ENCODE measurements at places on chromosomes 7 and 10.

- peak; percentile 38 for DNase-seq
Measured at GRCh38 chr7:2520131-2520760, 672 bp downstream of the LFNG start.

DNA sequence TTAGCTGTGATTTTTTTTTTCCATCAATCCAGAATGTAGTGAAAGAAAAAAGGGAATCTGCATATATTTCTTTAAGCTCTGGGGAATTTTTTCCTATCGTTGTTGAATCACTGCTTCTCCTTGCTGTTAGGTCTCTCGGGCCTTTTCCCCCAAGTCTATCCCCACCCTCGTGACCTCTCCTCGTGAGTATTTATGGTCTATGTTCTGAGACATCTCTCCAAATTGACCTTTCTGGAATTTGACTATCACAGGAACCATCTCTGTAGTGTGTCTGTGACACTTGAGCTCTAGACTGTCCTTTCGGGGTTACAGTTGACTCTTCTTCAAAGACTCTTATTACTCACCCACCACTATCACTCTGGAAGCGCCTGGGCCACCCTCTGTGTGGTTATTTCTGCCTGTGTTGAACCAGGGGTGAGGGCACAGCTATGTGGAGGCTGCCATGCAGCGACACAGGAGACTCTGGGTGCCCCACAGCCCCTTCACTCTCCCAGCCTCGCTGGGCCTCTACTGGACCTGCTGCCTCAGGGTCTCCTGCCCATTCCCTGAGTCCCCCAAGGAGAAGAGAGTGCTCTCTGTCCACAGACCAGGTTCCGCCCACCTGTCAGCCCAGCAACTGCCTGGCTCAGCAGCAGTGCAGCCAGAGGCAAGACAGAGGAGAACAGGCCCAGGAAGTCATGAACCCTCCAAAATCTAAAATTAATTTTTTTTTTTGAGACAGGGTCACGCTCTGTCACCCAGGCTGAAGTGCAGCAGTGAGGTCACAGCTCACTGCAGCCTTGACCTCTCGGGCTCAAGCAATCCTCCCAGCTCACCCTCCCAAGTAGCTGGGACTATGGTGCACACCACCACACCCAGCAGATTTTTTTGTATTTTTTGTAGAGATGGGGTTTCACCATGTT is 45.7 kb upstream of the PTPRN2 start:
- DNase-seq = no peak

DNA sequence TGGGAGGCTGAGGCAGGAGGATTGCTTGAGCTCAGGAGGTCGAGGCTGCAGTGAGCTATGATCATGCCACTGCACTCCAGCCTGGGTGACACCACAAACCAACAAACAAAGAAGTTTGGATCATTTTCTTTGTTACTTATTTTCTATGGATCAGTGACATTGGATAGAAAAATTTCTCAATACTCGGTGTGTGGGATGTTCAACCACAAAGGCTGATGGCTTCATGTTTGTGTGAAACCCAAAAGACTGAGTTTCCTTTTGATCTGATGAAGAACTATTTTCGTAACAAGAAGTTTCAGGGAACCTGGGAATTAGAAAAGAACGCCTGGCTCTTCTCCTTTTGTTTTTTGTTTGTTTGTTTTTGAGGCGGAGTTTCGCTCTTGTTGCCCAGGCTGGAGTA is 104.0 kb downstream of the HOXA1 start:
- DNase-seq = no peak

DNA sequence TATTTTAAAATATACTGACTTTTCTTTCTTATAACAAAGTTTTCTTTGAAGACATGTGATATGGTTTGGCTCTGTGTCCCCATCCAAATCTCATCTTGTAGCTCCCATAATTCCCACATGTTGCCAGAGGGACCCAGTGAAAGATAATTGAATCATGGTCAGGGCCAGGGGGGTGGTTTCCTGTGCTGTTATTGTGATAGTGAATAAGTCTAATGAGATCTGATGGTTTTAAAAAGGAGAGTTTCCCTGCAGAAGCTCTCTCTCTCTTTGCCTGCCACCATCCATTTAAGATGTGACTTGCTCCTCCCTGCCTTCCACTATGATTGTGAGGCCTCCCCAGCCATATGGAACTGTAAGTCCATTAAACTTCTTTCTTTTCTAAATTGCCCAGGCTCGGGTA is 768.1 kb downstream of the NRG3 start:
- no peak for DNase-seq

DNA sequence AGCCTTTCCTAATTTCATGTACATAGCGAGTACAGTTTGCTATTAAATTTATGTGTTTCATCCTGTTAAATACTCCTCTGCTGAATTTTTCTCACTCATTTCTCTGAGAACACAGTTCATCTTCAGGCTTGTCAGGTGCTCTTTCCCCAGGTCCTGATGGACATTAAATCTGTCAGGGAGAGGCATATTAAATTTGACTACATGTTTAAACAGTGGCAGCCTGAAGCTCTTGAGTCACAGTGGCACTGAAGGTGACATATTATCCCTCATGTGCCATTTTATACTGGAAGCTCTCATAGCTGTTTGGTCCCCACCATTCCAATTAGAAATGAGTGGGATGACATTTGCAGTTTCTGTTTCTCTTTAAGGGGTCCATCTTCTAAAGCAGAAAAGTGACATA is 1089.6 kb upstream of the SORCS1 start:
- DNase-seq = no peak

DNA sequence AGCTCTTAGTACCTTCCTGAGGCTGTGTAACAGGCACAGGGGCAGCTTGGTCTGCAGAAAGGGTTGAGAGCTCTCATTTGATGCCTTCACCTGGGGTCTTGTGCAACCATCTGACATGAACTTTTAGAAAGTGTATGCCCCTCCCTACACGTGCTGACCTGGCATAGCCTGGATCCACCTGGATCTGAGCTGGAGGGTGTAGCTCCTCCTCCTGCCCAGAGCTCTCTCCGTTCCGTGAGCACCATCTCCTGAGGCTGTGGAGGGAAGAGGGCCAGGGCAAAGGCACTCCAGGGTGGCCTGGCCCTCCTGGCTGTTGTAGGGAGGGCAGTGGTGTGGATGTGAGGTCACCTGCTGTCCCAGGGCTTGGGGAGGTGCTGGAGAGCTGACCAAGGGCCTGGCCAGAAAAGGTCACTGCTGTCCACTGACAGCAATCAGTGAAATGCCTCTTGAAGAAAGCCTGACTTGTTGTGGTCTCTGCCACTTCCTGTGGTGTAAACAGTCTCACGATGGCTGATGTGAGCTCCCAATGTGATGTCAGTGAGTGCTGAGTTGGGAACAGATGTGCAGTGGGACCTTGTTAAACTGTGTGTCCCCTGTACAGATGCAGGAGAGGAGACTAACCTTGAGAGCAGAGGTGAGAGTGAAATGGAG is 23.0 kb downstream of the AMZ1 start:
- DNase-seq = no peak

DNA sequence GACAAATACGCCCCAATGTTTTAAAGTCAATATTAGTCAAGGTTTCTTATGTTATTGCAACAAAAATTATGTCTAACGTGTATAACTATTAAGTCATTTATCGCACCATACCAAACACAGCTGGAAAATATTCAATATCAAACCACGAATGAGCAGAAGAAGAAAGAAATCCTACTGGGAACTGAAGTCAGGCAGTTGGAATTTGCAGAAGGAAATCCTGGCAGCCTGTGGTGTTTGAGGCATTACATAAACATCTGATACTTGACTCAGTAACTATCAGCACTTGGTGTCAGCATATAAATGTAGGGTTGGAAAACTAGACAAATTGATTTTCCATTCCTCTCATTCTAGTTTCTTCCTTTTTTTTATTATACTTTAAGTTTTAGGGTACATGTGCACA is 83.4 kb upstream of the NUPR2 start:
- peak; percentile 7 for DNase-seq

DNA sequence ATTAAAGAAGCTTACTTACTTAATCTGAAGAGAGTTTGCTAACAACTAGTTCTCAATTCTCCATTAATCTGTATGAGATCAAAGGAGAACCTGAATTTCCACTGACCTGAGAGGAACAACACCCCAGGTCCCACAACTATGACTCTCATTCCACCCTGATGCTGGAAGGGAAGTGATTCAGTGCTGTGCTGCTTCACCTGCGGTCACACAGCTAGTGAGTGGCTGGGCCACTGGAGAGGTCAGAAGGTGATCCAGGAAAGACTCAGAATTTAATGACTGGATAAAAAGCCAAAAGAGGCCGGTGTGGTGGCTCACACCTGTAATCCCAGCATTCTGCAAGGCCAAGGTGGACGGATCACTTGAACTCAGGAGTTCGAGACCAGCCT is 23.6 kb downstream of the SORBS1 start:
- DNase-seq = peak; percentile 70

DNA sequence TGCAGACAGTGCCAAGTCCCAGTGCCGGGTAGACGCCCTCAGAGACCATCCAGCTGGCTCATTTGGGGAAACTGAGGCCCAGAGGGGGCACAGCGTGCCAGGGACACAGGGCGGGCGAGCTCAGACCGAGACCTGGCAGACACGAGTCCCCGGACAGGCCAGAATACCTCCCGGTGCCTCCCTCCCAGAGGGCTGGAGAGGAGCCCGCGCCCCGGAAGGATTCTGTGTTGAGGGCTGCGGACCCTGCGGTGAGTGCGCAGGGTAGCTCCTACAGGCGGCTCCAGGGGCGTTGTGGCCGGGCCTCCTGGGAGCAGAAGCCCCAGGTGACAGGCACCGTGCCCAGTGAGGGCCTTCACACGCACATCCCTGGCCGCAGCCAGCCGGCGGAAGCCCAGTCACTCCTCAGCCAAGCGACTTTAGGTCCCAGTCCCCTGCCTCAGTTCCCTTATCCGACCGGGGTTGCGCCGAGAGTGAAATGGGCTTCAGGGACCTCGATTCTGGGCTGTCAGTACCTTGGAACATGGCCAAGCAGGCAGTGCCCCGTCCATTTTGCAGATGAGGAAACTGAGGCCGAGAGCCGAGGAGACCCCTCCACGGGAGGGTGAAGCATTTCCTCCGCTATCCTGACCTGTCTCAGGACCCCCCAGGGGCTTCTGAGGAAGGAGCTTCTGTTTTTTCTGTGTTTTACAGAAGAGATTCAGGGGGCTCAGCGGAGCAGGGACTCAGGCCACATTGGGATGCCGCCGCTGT is 73.6 kb downstream of the ELFN1 start:
- DNase-seq = no peak

DNA sequence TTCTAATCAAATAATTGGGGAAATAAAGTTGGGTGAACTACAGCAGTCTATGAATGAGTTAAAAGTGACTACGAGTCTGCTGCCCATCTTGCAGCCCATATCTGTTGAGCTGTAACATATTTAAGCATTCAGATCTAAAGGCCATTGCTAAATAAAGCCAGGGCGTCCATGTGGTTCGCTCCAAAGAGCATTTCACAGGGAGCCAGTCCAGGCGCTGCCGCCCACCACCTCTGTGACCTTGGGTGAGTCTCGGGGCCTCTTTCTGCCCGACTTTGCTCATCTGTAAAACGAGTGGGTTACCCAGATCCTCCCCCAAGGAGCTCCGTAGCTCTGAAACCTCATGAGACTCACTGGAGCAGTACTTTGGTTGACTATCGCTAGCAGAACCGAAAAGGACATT is 223.1 kb downstream of the CUX1 start:
- DNase-seq = no peak

GRCh38 chr10:32955299-32955772 is 2.7 kb downstream of the ITGB1 start:
- DNase-seq = no peak

GRCh38 chr10:129373231-129373630 is 93.8 kb upstream of the MGMT start:
- no peak for DNase-seq

- DNase-seq = no peak
Measured at GRCh38 chr7:109956916-109957315, 1134.0 kb upstream of the LRRN3 start.

DNA sequence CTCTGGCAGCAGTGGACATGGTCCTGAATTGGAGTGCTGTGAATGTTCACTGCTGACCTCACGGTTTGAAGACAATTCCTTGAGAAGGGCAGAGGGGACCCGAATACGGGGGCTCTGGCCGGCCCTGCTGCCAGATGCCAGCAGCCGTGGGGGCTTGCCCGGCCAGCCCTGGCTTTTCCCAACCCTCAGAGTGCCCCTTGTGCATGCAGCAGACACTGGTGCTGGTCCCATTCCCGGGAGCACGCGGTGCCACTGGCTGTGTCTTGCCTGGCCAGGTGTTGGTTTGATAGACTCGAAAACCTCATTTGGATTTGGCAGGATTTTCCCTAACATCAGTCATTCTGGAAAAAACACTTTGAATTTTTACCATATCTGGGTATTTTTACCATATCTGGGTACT is 49.1 kb downstream of the LHPP start:
- no peak for DNase-seq

DNA sequence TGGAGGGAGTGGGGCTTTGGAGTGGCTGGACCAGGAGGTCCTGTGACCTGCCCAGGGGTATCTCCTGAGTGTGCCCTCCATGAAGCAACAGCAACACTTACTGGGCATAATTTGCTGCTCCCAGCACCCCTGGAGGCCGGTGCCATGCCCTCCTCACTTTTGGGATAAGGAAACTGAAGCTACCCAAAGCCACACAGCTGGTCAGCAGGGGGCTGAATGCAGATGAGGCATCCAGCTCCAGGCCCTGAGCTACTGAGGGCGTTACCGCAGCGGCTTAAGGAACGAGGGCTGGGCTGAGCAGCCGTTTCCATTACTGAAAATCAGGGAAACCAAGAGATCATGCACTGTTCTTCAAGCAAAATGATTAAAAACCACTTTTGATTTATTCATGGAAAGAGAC is 408.9 kb downstream of the GLRX3 start:
- no peak for DNase-seq

- DNase-seq = no peak
Measured at GRCh38 chr7:143931739-143932138, 3.3 kb upstream of the OR2F2 start.

- no peak for DNase-seq
Measured at GRCh38 chr10:118171861-118172260, 125.1 kb upstream of the RAB11FIP2 start.

GRCh38 chr7:128243273-128243672 is 2.2 kb downstream of the LEP start:
- DNase-seq = no peak

GRCh38 chr7:75536491-75536890 is 44.4 kb downstream of the SPDYE5 start:
- no peak for DNase-seq

DNA sequence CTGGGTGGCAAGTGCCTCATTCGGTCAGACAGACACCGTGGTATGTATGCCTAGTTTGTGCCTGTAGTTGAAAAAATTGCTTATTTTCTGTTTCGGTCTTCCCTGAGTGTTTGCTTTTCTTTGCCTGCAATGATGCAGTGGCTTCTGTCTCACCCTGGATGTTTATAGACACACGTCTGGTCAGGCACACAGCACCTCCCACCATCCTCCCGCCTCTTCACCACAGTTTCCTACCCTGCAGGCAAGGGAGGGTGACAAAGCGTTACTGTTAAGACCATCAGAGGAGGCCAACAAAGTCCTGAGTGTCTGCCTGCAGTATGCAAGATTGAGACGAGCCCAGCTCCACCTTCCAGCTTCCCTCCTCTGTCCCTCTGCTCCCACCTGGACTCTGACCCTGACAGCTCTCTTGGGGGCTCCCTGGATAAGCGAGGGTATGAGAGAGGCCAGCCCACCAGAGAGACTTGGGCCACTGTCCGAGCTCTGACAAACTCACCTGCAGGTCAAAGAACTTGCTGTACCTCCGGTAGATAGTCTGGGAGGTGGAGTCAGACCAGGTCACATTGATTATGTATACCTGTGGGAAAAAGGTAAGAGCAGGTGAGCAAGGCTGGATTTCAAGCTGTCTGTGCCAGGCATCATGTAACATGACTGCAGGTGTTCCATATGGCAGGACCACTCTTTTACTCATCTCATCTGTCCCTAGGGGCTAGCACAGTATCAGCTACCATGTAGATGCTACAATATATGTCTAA is 54.4 kb downstream of the SH3PXD2A start:
- peak; percentile 94 for DNase-seq

Measured in epithelial cell of esophagus (primary cell).